ENCODE measurements at places on chromosomes 12 and 14.

GRCh38 chr14:69137416-69137815 lies 15.5 kb downstream of the DCAF5 start:
- no peak for DNase-seq

DNA sequence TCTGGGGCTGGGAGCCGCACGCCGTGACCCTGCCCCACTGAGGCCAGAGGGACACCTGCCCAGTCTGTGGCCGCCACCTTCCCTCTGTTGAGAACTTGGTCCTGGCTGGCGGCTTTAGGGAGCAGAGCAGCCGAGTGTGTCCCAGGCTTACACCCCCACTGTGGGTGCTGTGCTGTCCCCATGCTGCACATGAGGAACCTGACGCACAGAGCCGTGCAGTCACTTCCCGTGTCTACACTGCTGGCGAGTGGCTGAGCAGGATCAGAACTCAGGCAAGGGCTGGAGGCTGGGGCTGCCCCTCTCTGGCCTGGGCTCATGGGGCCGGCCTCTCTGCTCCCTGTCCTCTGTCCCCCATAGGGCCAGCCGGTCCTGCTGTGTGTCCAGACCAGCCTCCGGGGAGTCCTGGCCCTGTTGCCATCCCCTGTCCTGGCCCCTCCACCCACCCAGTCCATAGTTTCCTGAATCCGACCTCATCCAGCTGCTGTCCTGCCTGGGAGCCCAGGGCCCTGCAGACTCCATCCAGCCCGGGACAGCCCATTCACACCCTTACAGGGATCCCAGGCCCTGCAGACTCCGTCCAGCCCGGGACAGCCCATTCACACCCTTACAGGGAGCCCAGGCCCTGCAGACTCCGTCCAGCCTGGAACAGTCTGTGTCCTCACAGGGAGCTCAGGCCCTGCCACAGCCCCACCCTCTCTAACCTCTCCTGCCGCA lies 10.3 kb downstream of the FBRSL1 start:
- no peak for DNase-seq

GRCh38 chr12:122162976-122163375 lies 11.0 kb downstream of the IL31 start:
- DNase-seq: no peak

- DNase-seq: no peak
These were observed 9.1 kb upstream of the DDX47 start for GRCh38 chr12:12804011-12804410.

GRCh38 chr12:116950628-116951325 lies 40.0 kb downstream of the FBXW8 start:
- DNase-seq: no peak

DNA sequence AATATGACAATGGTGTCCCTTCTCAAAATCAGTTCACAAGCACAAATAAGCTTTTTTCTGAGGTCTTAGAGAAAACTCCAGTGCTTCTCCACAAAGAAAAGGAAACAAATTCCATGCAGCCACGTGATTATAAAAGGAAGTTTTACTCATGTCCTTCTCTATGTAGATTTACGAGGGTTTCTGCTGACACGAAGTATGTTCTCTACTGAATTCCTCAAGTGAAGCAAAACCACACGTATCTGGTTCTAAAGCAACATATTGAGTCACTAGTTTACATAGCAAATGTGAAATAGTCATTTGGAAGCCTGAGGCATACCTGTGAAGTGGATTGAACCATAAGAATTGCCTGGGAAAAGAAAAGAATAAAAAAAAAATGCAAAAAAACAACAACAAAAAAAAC lies 31.9 kb downstream of the BMP4 start:
- no peak for DNase-seq

- DNase-seq: no peak
These were observed 594 bp upstream of the EXOC3L4 start for GRCh38 chr14:103093856-103094405.

GRCh38 chr14:64636208-64636979 lies 67.8 kb upstream of the PLEKHG3 start:
- DNase-seq: peak; percentile 65

DNA sequence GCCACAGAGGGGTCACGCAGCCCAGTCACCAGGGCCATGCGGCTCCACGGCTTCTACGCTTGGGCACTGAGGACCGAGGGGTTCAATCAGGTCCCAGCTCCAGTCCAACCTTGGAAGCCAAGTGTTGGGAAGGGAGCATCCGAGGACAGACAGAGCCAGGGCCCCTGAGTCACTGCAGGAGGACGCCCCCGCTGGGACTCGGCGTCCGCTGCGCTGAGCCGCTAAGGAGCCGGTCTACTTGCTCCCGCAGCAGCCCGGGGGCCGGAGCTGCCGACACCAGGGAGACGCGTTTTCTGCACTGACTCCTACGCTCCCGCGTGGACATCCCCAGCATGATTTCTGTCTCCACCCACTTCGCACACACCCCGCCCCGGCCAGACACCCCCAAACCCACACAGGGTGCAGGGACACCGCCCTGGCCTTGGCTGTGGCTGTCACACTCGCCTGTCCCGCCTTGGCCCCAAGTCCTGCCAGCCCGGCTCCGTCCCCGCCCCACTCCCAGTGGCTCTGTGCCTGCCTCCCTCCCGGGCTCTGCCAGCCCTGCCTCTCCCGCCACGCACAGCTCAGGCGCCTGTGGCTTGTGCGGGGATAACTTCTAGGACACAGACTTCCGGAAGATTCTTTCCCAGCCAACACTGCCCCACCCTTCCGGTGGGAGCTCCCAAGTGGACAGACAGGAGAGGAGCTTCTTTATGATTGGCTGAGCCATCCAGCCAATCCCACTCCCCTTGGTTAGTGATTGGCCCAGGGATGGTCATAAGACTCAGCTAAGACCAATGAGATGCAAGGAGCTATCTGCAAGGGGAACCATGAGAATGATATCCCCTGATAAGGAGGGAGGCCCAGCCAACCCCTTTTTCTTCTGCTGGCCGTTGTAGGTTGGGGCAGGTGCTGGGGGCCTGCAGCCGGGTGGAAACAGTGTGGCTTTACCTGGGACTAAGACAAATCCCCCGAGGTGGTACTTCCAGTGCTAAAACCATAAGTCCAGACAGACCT lies 118.9 kb upstream of the SFSWAP start:
- DNase-seq: no peak

DNA sequence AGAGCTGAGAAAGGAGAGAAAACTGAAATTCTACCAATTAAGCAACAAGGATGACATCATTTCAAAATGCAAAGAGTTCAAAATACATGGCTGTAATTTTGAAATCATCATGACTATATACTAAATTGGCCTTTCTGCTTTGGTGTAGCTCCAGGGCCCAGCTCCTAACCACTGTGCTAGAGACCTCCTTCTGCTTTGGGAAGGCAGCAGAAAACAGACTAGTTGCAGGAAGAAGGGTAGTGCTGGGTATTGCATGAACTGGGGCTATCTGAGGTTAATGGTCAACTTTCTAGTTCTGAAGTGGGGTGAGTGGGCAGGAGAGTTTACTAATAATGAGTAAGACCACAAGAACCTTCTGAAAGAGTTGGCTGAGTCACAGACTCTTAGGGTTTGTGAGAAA lies 66.2 kb downstream of the PTGER2 start:
- DNase-seq: no peak

DNA sequence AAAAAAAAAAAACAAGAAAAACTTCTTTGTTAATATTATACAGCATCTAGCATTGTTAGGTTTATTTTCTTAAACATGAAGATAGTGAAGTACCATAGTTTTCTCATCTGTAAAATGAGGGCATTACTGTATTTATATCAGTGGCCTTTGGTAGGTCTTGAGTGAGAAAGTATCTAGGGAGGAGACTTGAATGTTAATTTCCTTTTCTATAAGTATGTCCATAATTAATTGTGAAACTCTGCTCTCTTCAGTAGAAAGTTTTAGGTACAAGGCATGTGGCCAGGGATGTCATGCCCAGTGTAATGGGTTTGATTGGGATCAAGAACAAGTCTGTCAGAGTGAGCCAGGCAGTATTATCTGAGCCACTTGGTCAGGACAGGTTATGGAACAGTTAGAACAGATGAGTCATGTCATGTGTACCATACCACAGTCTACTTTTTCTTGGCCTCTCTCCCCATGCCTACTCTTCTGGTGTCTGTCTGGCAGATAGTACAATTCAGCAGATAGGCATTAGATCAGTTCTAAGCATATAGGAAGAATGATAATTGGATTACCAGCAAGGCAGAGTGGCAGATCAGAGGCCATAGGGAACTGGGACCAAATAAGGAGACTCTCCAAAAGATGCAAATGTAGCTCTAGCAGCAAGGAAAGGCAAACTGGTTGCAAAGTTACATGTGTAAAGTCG lies 30.4 kb downstream of the FBXO34 start:
- no peak for DNase-seq

GRCh38 chr14:96349286-96350075 lies 13.7 kb downstream of the ATG2B start:
- no peak for DNase-seq

- DNase-seq: no peak
These were observed 10.5 kb upstream of the WNT5B start for GRCh38 chr12:1618489-1618888.

DNA sequence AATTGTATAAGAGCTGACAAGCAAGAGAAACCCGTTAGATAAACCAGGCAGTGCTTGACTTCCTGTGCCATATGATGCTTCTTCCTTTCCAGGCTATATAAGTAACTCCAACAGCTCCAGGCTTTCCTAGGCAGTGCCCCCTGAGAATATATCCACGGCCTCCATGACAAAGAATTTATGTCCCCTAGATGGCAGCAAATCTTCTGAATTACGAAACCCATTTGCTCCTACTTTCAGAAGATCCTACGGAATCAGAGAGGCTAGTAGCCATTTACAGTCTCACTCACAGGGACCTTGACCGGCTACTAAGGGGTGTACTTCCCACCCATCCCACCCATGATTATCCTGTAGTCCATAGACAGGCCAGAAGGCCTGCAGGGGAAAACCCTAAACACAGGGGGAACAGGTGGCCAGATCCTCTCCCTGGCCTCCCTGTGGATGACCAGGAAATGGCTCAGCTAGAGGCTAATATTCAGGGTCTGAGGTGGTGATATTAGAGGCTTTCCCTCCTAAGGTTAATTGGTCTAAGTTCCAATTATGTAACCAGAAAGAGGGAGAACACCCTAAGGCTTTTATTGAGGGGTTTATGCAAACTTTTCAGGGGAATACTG lies 77.2 kb upstream of the DCD start:
- no peak for DNase-seq

DNA sequence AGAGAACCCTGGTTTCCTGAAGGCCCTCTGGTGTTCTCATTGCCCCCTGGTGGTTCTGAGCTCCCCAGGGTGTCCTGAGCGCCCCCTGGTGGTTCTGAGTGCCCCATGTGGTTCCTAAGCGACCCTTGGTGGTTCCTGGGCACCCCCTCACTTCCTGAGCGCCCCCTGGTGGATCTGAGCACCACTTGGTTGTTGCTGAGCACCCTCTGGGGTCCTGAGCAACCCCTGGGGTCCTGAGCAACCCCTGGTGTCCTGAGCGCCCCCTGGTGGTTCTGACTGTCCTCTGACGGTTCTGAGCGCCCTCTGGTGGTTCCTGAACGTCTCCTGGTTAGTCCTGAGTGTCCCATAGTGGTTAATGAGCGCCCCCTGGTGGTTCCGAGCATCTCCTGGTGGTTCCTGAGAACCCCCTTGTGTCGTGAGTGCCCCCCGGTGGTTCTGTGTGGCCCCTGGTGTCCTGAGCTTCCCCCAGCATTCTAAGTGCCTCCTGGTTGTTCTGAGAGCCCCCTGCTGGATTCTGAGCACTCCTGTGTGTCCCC lies 568.3 kb downstream of the TMEM121 start:
- DNase-seq: peak; percentile 12

- DNase-seq: peak; percentile 62
These were observed 127.1 kb downstream of the FIGNL2 start for GRCh38 chr12:51721282-51721940.

Data from head of caudate nucleus (tissue), 42 donors.